ENCODE measurements at places on chromosomes 12 and 14.

DNA sequence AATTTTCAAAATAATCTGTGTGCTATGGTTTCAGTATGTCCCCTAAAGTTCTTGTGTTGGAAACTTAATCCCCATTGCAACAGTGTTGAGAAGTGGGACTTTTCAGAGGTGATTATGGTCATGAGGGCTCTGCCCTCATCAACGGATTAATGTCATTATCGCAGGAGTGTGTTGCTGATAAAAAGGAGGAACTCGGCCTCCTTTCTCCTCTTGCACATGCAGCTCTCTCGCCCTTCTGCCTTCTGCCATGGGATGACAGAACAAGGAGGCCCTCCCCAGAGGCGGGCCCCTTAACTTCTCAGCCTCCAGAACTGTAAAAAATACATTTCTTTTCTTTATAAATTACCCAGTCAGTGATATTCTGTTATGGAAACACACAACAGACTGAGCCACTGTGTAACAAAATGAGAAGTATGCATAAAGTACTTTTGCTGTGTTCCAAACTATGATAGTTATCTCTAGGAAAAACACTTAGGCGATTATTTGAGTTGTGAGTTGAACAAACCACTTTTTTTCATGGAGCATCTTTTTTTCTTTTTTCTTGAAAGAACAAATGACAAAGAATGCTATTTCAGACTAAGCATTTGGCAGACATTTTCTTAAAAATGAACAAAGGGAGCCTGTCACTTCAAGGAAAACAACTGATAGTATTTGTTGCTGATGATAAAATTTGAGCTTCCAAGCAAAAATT lies 134.8 kb upstream of the FUT8 start:
- DNase-seq: no peak

- peak; percentile 79 for DNase-seq
Measured at GRCh38 chr14:76904740-76905569, 78.7 kb downstream of the LRRC74A start.

- no peak for DNase-seq
Measured at GRCh38 chr14:37195327-37195726, 2.4 kb upstream of the MIPOL1 start.

DNA sequence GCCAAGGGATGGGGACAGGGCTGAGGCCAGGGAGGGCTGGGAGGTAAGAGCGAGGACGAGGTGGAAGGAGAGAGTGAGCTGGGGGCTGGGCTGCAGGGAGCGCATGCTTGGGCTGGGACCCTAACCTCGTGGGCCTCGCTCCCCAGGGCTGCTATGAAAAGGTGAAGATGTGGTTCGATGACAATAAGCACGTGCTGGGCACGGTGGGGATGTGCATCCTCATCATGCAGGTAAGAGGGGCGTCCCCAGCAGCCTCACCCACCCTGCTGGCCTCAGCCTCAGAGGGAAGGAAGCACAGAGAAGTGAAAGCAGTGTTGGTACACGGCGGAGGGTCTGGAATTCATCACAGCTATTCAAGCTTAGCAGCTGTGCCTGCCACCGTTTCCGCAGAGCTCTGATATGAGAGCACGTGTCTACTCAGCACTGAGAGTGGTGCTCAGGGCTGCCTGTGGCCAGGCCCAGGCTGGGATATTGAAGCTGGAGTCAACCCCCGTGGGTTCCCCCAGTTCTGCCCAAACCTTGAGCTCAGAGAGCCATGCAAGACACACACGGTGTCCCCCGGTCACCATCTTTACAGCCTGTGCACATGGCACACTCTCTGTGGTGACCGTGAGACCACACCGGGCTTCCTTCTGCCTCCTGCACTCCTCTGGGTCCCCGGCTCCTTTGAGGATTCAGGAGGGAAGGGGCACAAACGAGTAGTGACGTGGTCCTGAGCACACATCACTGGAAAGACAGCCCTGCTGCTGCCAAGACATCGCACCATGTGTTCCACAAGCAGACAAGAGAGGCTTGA lies 204.6 kb downstream of the TSPAN9 start:
- no peak for DNase-seq

DNA sequence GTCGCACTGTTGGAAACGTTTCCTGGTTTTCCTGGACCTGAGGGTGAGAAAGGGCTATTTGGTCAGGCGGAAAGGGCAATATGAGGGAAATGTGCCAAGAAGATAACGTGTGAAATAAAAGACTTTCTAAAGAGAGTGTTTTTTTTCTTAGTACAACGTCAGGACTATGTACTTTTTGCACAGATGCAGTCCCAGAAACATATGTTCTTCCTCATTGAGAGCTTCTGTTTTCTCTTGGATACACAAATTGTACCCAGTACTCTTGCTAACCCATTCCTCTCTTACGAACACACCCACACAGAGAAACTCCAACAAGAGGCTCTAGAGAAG lies 669 bp upstream of the PKP2 start:
- no peak for DNase-seq

- no peak for DNase-seq
Measured at GRCh38 chr14:31941487-31941886, 135.6 kb upstream of the ARHGAP5 start.

- no peak for DNase-seq
Measured at GRCh38 chr14:72479461-72479931, 414.4 kb downstream of the DPF3 start.

- no peak for DNase-seq
Measured at GRCh38 chr12:101746196-101746595, 6.9 kb upstream of the SYCP3 start.

DNA sequence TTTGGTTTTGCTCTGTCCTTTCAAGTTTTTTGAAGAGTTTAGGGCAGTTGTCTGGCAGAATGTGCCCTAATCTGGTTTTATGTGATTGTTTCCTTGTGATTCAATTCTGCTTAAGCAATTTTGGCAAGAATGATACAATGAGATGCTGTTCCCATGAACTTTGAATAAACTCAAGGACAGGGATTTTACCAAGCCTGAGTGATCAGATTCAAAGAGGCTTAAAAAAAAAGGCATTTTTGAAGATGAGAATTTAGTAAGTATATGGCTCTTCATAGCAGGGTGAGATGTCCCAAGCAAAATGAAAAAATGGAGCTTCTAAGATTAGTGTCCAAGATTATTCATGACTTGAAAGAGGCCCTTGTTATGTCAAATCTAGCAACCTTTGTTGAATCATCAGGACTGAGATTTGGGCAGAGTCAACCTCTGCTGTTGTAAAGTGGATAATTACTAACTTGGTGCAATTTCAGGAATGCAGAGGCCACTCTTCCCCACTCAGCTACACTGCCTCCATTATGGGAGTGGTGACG lies 180.6 kb upstream of the NUDT4 start:
- DNase-seq: no peak

GRCh38 chr14:64653900-64654245 lies 50.4 kb upstream of the PLEKHG3 start:
- no peak for DNase-seq

GRCh38 chr12:1360441-1361210 lies 233.8 kb downstream of the FBXL14 start:
- DNase-seq: no peak

- no peak for DNase-seq
Measured at GRCh38 chr12:30531731-30532678, 163.7 kb downstream of the IPO8 start.
